ENCODE measurements at places on chromosomes 2 and 18.

DNA sequence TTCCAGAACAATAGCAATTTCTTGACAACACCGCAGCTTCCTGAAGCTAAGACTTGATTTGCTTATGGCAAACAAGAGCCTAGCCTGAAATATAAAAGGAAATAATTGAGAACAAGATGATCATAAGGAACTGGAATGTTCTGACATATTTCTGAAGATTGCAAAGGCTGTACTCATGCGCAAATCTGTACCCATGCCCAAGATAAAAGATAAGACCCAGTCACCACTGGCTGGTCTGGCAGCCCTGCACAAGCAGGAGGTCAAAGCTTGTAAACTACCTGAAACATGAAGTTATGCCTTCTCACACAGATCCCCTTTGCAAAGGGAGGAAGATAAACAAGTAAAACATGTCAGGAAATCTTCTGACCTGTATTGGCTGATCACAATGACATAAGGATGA is 160.8 kb upstream of the GYPC start:
- no peak for DNase-seq

DNA sequence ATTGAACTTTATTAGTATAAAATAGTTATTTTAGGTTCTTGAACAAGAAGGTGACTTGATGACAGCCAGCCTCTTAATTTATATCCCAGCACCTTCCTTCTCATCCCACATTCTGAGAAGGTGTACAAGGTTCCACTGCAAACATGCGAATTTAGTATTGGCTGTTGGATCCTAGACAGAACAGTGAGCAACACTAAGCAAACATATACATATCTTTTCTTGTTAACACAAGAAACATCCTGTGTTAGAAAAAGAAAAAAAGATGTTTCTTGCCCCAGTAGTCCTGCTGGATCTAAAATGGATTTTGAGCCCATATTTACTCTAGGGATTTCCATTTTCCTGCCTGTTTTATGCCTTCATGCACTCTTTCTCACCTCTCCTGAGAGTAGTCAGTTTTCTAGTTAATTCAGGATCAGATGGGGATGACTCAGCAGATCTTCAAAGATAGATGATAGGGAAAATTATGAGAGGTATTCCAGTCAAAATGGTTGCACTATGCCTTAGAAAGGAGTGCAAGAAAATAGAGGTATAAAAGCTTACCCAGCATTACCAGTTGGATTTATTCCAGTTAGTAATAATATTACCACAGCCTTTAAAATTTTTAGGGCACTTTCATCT is 336.5 kb downstream of the MEIS1 start:
- no peak for DNase-seq

DNA sequence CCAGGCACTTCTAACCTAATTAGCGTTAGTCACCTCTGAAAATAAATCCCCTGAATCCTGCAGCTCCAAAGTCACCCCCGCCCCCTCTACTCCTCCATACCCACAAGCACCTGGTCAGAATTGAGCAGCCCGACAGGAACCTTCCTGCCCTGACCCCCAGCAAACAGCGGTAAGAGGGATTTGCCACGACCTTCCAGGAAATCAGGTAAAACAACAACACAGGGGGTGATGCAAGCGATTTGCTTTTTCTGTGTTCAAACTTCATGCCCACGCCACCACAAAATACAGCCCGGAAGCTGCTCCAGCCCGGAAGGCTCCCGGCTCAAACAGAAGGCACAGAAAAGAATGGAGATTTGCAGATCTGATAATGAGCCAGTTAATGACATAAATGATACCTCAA is 367.1 kb downstream of the GPD2 start:
- DNase-seq = no peak

- no peak for DNase-seq
Measured at GRCh38 chr2:94861308-94862152, 9.7 kb upstream of the TEKT4 start.

- no peak for DNase-seq
Measured at GRCh38 chr2:10847008-10847407, 34.4 kb upstream of the PDIA6 start.

Measured in inflammatory macrophage treated with lipopolysaccharide for 4 hours (primary cell).